ENCODE measurements at places on chromosomes 7 and 10.

GRCh38 chr7:13236026-13236425, 548.6 kb downstream of the ARL4A start:
- no peak for DNase-seq

DNA sequence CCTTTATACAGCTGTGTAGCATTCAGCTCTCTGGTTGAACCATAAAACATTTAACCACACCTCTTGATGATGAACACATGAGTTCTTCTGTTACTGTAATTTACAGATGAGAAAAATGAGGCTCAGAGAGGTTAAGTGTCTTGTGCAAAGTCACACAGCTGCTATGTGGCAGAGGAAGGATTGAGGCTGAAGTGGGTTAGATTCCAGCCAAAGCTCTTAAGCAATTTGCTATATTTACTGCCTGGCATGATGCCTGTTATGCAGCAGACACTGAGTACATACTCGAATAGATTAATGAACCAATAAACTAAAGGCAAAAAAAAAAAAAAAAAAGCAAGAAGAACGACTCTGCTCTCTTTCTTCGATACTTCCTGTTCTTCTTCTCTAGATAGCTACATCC, 35.7 kb downstream of the GFRA1 start:
- no peak for DNase-seq

GRCh38 chr7:414681-415560, 104.7 kb downstream of the PDGFA start:
- DNase-seq, result peak; percentile 18

- no peak for DNase-seq
Observed at GRCh38 chr7:53383131-53383530, 347.7 kb downstream of the POM121L12 start.

DNA sequence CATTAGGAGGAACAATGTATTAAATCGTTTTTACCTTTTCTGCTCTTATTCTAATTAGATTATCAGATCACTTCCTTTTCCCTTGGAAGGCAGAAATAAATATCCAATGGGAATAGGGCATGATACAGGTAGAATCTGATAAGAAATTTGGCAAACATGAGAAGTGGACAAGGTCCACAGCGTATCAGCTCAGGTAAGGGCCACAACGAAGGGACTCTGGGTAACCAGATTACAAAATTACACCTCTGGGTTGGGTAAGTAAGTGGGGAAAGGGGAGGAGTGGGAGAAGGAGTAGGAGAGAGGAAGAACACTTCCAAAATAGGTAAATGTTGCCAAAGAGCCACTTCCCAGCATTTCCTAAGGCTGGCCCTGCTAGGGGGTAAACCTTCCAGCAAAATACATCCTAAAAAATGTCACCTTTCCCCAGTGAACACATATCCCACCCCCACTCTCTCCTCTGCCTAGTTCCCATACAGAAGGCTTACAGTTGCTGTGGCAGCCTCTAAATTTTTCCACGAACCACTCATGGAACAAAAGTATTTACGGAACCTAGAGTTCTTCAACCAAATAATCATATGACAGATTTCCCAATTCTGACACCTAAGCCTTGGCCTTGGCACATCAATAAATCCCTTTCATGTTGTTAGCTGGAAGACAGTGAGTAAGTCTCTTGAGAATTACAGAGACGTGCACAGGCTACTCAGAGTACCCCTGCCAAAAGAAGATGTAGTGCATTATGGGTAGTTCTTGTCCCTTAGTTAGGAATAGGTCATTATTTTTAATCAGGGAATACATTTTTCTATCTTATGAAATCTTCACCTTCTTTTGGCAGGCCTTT, 51.5 kb upstream of the DLX6 start:
- no peak for DNase-seq

DNA sequence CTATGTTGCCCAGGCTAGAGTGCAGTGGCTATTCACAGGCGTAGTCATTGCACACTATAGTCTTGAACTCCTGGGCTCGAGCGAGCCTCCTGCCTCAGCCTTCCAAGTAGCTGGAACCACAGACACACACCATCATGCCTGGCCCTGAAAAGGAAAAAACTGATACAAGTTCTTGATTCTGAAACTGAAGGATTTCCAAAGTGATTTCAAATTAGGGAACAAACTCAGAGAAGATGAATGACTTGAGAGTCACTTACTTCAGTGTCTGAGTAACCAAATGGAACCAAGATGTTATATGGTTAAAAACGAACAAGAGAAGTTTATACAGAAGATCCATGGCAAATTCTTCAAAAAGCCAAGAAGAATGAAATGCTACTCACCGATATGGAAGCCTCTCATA, 14.4 kb downstream of the CWF19L1 start:
- DNase-seq, result no peak

DNA sequence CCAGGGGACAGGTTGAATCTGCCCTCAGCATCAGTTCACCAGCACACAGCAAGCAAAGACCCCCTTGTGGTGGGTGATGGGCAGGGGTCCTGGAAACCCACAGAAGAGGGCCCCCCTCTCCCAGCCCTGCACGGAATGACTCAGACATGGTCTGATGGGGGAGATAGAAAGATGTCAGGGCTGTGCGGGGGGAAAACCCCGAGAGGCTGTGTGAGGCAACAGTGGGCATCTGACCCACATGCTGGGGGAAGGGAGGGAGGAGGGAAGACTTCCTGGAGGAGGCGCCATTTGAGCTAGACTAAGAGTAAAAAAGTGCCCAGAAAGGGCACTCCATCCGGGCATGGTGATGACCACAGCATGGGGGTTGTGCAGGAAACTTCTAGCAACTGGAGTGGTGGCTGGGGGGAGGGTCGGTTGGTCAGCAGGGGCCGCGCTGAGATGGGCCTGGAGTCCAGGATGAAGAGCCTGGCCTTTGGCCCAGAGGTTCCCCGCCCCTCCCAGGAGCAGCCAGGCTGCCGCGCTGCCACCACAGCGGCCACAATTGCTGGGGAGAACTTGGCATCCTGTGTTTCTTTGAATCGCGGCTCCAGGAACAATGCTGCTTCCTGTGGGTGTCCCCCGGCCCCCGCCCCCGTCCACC, 2.5 kb downstream of the LFNG start:
- peak; percentile 79 for DNase-seq

DNA sequence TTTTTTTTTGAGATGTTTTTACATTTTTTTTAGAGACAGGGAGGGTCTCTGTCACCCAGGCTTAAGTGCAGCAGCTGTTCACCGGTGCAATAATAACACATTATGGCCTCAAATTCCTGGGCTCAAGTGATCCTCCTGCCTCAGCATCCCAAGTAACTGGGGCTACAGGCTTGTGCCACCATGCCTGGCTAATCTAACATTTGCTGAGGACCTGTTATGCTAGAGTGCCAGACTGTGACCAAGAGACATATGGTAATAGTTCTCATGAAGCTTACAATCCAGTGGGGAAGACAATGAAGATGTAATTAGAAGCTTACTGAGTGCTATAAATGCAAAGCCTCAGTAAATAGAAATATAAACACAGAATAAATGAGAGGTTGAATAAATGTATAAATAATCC, 17.6 kb upstream of the ORC5 start:
- DNase-seq, result no peak

- no peak for DNase-seq
Observed at GRCh38 chr7:24378871-24379616, 95.1 kb downstream of the NPY start.

- no peak for DNase-seq
Observed at GRCh38 chr10:655184-655583, 34.3 kb downstream of the DIP2C start.

- no peak for DNase-seq
Observed at GRCh38 chr7:68700414-68700813, 897.9 kb upstream of the AUTS2 start.

DNA sequence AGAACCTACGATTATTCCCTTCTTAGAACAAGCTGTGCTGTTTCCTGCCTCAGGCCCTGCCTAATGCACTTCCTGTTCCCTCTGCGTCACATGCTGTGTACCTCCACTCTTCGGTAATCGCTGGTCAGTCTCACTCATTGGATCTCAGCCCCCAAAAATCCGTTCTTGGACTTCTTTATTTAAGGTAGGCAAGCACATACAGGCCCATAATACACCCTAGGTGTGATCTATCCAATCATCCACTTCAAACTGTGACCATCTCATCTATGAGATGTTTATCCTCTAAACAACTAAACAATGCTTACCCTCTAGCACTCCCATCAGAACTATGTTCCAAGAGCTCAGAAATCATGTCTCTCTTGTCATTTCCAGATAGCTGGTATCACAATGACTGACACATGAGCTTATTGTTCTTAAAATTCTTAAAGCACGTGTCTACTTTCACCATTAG, 83.9 kb downstream of the CADPS2 start:
- no peak for DNase-seq

DNA sequence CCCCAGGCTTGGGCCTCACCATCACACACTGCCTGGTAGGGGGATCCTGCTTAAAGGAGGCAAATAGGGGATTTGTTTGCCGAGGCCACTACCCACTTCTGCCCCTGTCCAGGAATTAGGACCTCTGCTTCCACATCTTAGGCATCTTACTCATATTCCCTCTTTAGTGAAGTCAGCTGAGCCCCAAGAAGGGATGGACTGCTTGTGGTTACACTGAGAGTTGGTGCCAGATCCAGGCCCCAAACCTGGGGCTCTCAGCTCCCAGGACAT, 1.6 kb upstream of the GPRIN2 start:
- peak; percentile 28 for DNase-seq

DNA sequence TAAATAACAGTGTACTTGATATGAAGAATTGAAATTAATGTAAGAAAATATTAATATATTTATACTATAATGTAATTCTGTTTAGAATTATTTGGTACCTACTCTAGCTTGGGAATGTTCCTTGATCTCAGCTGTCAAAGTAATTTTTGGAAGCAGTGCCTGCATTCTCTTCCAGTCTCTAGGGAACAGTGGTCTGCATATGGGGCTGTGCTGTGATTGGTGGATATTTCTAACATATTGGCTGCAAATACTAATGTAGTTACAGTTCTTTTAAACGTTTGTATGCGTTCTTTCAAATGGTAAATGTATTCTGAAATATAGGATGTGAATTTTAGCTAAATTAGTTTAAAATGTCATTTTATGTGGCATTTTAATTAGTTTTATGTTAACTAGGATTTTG, 87.2 kb downstream of the PHF14 start:
- no peak for DNase-seq

DNA sequence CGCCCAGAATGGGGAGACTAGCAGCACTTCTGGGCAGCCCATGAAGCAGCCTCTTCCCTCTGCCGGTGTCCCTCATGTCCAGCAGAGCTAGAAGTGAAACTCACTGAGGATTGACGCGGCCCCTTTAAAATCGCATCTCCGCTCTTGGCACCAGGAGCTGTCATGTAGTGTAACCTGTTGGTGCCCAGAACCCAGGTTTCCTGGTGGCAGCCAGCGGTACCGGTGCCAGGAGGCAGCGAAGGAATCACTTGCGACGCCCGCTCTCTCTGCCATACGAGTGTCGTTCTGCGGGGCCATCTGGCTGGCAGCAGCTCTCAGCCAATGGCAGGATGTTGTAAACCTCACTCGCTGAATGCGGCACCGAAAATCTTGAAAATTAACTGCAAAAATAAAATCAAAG, 82.7 kb downstream of the CUX1 start:
- DNase-seq, result no peak

- no peak for DNase-seq
Observed at GRCh38 chr7:12519682-12520009, 50.9 kb upstream of the SCIN start.

DNA sequence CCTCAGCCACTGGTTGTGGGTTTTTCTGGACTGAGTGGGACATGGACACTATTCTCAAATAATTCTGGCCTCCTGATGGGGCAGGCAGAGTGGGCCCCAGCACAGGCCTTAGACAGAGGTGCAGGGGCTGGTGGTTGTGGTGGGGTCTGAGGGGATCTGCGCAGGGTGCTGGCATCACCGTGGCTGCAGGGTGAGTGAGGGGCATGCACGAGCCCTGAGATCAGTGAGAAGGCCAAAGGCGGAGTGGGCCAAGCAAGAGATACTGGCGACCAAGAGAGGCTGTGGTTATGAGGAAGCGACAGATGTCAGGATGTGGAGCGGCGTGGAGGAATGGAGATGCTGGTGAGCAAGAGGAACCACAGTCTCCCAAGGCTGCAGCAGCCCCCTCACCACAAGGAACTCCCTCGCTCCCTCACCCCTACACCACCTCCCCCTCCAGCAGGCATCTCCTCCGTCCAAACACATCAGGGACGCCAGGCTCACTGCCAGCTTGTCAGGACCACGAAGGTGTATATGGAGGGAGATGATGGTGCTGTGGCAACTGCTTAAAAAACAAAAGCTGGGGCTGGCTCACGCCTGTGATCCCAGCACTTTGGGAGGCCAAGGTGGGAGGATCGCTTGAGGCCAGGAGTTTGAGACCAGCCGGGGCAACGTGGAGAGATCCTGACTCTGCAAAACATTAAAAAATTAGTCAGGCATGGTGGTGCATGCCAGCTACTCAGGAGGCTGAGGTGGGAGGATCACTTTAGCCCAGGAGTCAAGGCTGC, 9.6 kb downstream of the PRF1 start:
- no peak for DNase-seq

DNA sequence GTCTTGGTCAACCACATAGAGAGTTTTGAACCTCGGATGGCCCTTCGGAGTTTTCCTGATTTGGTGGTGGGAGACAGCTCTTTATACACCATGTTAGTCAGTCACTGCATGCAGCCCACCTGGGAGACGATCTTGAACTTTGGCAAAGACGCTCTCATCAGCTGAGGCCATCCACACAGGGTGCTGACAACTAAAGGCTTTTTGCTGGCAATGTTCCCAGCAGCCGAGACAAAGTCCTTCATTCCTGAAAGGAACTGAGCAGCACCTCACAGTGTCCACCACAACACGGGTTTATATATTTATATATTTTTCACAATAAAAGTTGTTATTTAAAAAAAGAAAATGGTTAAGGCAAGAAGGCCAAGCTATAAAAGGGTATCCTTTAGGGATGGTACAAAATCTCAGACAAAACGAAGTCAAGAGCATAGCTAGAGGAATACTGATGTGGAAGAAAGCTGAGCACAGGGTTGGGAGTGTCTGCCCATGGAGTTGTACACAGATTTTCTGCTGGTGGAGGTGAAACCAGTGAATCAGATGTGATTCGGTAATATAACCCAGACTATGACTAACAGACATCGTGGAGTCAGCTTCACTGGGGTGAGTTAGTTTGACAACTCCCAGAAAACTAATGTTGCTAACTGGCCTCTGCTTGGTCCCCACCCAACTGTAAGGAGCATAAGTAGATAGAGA, 27.4 kb upstream of the CAPZA2 start:
- no peak for DNase-seq

DNA sequence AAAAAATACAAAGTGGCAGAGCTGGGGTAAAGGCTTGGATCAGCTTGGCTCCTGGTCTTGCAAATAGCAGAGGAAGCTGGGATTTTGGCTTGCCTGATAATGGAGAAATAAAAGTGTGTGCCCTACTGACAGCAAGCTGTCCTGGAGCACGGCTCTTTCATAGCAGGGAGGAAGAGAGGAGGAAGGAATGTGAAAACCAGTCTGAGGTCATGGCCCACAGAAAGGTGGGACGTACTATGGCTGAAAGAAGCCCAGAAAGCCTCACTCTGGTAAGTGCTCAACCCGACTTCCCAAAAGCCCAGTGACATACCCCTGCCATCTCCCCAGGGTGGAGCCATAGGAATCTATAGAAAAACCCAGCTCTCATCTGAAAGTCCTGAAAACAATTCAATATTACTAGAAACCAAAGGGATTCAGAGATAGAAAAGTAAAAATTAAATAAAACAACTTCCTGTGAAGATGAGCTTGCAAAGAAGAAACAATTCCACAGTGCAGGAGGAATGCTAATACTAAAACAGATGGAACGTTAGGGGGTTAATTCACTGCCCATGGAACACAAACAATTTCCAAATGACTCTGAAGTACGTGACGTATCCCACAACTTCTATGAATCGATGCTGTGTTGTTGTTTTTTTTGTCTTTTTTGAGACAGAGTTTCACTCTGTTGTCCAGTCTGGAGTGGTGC, 246.7 kb upstream of the PTN start:
- no peak for DNase-seq

Data from left hindlimb (tissue), 1 donor.